Right cardiac atrium (tissue), 5 donors: ENCODE measurements at places on chromosomes 6 and 20. TPM values are rescaled to one million over a fixed set of nuclear protein-coding genes. Genes with fewer than 3 reads are reported as not detected.
A peak's percentile ranks its signal among the peaks of the same experiment; 100 is the strongest.

GRCh38 chr6:3825331-3825831 is 23.8 kb upstream of the FAM50B start:
- peak; percentile 90 for DNase-seq

DNA sequence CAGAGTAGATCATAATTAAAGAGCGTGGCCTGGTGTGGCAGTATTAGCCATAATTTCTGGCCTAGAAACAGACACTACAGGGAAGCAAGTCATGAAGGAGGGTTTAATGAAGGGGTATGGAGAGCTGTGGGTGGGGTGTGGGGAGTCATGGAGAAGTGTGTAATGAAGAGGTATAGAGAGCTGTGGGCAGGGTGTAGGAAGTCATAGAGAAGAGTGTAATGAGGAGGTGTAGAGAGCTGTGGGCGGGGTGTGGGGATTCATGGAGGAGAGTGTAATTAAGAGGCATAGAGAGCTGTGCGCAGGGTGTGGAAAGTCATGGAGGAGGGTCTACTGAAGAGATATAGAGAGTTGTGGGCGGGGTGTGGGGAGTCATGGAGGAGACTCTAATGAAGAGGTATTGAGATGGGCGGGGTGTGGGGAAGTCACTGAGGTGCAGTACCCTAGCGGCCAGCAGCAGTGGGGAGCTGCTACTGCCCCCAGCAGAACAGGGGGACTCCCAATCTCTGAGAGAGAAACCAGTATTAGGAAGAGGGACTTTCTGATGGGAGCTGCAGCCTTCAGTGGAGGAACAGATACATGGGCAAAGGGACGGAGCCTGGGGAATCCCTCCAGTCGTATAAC is 145.4 kb upstream of the FOXA2 start:
- DNase-seq: no peak

DNA sequence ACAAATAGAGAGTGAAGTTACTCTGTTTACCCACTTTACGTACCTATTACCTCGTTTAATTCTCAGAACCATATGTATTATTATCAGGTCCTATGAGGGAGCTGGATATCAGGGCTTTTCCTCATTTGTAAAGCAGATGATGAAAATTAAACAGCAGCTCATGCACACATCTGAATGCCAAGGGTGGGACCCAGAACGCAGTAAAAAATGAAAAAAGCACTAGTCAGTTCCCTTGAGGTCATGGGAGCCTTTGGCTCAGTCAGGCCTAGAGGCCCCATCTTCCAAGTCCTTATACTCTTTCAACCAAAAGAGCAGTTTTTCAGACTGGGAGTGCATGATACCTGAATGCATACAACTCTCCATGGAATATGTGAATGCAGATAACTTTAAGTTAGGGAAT is 23.0 kb downstream of the B3GAT2 start:
- no peak for DNase-seq

Gene DNMT3B
- 0.62 TPM for total RNA-seq

DNA sequence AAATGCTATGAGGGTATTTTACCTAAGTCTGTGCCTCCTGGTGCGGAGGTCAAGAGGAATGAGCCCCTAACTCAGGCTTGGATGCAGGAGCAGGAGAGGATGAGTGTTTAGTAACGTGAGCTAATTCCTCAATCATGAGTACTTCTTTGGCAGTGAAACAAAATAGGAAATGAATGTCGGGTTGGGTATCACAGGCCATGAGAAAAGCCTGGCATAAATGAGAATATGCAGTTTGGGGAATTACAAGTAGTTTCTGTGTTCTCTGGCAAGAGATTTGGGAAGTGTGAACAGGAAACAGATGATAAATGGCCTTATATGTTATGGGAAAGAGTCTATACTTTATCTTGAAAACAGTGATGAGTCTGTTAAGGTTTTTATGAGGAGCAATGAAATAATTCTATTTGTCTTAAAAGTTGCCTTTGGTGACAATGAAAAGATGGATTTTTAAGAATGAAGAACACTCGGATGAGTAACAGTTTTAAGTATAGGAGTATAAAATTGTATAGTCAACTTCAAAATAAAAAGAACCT is 59.0 kb upstream of the RNF146 start:
- no peak for DNase-seq

DNA sequence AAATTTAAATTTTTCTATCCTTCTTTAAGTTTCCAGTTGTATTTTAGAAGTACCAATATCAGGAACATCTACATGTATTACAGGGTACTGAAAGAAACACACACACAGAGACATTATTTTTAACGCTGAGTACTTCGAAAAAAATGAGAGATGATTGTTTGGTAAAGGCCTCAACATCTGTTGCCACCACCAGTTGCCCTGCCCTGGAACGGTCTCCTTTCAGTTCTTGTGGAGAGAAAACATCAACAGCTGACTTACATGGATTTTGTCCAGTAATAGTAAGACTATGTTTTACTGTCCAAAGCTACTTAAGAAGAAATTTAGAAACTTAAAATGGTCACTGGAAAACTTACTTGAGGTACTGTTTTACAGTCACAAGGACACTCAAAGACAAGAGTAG is 16.7 kb downstream of the HMGCLL1 start:
- no peak for DNase-seq

- DNase-seq: peak; percentile 61
Observed at GRCh38 chr6:6694368-6694780, 105.9 kb downstream of the LY86 start.

DNA sequence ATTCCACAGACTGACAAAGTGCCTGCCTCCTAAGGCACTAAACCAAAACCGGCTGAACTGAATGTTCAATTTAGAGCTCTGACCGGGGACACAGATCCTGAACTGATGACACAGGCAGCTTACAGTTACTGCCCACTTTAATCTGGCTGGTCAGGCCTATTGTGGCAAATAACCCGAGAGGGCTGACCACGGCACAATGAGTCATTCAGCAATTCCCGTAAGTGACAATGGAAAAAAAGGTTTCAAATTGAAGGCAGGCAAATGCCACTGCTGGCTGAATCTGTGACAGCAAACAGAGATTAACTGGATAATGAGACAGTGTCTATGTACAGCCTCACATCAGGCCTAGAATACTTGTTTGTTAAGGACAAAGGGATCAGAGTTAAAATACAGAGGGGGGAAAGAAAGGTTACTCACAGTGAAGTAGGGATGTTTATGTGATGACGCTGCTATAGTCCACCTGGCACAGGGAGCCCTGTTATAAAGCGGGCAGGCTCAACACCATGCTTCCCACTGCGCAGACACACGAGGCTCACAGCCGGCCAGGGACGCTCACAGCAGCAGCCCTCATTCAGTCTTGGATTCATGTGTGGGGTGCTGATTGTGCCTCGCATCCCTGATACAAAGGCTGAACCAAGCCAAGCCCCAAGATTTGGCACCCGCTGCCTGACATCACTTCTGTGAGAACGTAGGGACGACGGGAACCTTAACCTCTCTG is 54.4 kb downstream of the RTN4IP1 start:
- DNase-seq: no peak

- no peak for DNase-seq
Observed at GRCh38 chr20:49832632-49833327, 20.2 kb downstream of the SLC9A8 start.

DNA sequence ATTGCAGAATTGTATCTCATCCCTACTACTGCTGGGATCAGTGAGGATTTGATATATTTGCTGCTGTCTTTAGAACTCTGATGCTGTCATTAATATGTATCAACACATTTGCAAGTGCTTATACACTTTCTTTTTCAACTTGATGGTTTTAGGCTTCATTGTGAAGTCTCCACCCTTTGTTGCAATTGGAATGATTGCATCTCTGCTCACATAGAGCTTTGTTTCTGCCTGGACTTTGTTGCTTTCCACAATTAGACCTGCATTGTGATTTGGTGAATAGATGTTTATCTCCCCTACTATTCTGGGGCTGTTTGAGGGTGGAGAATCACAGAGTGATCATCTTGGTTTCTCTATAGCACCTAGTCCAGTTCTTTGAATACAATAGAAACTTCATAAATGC is 666.7 kb downstream of the EPM2A start:
- no peak for DNase-seq

DNA sequence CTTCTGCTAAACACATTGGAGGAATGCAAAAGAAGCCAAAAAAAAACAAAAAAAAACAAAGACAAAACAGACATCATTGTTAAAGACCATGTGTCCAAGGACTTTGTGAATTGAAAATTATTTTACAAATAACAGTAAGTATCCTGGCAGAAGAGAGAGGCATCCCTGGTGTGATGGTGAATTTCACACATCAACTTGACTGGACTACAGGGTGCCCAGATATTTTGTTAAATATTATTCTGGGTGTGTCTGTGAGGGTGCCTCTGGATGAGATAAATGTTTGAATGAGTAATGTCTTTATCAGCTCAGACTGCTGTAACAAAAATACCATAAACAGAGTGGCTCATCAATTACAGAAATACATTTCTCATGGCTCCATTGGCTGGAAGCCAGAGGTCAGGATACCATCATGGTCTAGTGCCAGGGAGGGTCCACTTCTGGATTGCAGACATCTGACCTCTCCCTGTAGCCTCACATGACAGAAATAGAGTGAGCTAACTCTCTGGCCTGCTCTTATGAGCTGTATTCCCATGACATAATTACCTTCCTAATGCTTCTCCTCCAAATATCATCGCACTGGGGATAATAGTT is 12.2 kb upstream of the C6orf118 start:
- no peak for DNase-seq

Gene RIMS1
- total RNA-seq: 0.21 TPM

DNA sequence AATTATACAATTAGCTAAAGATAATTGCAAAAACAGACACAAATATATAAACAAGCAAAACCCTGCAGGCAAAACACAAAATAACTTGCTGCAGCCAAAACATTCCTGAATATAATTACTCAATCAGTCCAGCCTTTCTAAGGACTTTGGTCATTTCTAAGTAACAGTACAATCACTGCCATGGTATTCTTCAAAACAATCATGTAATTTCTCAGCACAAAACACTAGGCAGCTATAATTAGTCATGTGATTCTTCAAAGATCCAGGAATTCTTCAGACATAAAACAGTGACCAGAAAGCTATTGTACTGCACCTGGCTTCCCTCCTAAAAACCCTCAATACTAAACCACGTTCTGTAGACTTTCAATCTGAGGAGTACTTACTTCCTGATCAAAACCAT is 881.1 kb downstream of the EPHA7 start:
- DNase-seq: no peak

DNA sequence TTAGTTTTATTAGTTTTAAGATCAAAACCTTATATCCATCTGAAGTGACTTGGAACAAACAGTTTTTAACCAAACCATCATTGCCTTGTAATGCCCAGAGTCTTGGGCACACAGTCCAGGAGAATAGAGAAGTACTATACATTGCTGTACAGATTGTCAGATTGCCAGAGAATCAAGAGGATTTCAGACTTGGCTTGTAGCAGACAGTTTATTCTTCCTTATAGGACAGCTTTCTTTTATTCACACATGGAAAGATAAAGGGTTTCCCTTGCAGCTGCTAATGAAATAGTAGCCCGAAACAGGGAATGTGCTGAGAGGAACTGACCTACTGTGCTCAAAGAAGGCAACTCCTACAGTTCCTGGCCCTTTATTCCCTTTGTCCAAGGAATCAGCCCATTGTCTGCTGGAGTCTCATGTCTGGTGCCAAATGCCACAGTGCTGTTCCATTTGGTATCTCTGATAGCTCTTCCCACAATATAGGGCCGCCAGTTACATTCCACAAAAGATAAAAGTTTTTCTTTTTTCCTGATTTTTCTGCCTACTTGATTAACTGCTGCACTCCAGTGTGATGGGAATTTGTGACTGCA is 30.6 kb downstream of the DCBLD1 start:
- no peak for DNase-seq

DNA sequence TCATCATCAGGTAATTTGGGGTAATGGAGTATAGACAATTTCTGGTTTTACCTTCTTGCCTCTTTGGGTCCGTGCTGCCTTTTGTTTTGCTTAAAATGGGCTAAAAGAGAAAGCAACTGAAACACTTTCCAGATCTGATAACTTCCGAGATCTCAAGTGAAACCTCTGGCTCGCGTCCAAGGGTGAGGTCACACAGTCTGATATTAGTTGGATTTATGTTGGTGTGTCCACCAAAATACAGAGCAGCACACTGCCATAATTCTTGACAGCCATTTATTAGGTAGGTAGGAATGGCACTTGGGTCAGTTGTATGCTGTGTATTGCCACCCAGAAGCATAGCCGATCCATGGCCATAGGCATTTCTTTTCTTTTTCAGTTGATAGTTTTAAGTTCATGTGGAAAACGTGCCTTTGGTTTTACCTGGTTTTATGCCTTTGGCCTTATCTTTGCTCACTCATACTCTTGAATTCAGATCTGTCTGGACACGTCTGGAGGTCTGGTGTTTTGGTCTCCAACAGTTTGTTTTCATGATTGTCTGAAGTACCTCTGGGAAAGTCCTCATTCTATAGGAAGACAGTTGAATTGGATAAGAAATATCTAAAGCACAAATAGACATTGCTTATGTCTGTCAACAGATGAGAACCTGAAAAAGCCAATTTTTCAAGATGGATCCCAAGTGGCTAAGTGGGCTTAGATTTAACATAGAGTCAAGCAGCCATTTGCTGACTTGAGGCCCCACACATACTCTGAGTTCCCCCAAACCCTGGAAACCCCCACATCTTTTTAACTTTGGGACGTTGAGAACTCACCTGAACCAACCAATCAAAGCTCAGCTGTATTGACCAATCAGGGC is 320.8 kb downstream of the SOX4 start:
- peak; percentile 75 for DNase-seq

Gene TRMT6
- total RNA-seq: 8.9 TPM

- DNase-seq: no peak
Observed at GRCh38 chr6:16163066-16163465, 34.2 kb downstream of the MYLIP start.

GRCh38 chr6:144834426-144835038 is 549.4 kb downstream of the UTRN start:
- no peak for DNase-seq

GRCh38 chr20:1813674-1814635 is 81.3 kb upstream of the SIRPA start:
- DNase-seq: no peak
